ENCODE measurements at places on chromosomes 7 and 10.

- no peak for DNase-seq
These were observed 32.9 kb downstream of the HTRA1 start for GRCh38 chr10:122494173-122494820.

GRCh38 chr10:43215758-43216455, 51.0 kb downstream of the RASGEF1A start:
- DNase-seq = peak; percentile 3

DNA sequence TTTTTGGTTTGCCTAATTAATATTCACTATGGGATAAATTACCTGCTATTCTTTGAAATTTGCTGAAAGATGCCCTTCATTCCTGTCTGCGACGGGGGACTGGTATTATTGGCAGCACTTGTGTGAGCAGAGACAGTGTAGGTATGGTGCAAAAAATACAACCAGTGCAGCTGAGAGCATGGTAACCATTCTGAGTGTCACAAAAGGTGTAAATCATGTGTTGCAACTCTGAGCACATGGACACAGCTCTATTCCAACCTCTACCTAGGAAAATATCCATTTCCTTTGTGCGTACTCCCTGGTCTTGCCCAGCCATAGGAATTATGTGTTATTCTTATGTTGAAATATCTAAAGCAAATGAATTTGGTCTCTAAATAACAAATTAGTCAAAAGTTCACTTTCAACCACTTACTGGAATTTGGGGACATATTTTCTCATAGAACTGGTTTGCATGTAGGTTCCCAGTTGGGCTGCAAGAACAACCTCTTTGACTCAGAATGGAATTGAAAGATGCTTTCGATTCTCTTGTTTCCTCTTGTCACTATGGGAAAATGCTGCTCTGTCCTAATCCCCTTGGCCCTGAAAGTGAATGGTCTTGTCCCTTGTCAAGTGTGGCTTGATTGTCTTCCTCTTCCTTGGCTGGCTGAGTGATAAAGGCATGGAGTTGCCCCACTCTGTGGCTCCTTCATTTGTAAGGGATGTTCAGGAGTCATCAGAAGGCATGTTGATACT, 57.0 kb downstream of the CELF2 start:
- no peak for DNase-seq

DNA sequence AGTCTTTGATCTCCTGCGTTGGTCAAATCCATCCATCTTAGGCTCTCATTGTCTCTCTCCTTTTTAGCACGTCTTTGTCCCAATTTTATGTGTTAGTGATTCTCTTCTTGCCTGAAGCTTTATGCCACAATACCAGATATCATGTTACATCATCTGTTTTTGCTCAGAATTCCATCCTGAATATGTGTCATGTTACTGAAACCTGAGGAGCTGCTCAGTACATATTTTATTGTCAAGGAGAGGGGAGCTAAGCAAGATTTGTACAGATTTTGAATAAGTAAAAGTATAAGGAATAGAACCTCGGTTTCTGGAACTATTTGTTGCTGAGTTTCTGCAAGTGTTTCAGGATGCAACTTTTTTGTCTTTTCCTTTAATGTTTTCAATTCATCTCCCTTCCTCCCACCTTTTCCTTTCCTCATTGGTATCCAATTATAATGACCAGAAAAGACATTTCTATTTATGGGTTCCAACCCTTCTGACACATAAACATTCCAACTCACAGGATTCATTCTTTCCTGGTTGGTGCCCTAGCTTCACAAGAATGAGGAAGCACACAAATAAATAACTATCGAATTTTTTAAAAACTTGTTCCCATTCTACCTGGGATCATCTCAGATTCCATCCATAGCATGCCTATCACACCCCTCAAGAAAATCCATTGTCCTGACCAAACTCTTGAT, 291.8 kb downstream of the CRPPA start:
- DNase-seq = no peak

DNA sequence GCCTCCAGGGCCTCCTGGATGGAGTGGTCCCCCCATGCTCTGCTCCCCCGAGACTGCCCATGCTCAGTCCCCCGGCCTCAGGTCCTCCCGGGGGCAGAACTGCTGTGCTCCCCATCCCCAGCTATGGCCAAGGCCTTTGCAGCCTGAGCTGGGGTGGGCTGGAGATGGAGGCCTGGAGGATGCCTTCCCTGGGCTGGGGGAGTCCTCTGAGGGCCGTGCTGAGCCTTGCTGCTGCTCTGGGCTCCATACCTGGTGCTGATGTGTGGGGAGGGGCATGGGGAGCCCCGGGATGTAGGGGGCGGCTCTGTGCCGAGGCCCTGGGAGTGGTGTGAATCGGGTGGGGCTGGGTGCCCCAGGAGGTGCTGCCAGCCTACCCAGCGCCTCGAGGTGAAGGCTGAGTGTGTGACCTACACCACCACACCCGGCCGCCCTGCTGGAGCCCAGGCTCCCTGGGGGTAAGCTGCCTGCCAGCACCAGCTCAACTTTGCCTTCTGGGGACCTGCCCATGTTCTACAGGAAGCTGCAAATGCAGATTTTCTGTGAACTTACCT, 109.5 kb downstream of the UNCX start:
- DNase-seq = no peak

GRCh38 chr10:76133597-76134255, 702.3 kb downstream of the LRMDA start:
- no peak for DNase-seq

GRCh38 chr10:117001144-117001543, 3.8 kb downstream of the SHTN1 start:
- no peak for DNase-seq

- no peak for DNase-seq
These were observed 55.1 kb downstream of the CYCS start for GRCh38 chr7:25069900-25070443.

GRCh38 chr10:76553263-76554032, 1084.2 kb downstream of the KCNMA1 start:
- DNase-seq = peak; percentile 25

GRCh38 chr7:55965100-55965470, 700 bp downstream of the NIPSNAP2 start:
- no peak for DNase-seq

- no peak for DNase-seq
These were observed 15.1 kb downstream of the UPF2 start for GRCh38 chr10:12027539-12027938.

DNA sequence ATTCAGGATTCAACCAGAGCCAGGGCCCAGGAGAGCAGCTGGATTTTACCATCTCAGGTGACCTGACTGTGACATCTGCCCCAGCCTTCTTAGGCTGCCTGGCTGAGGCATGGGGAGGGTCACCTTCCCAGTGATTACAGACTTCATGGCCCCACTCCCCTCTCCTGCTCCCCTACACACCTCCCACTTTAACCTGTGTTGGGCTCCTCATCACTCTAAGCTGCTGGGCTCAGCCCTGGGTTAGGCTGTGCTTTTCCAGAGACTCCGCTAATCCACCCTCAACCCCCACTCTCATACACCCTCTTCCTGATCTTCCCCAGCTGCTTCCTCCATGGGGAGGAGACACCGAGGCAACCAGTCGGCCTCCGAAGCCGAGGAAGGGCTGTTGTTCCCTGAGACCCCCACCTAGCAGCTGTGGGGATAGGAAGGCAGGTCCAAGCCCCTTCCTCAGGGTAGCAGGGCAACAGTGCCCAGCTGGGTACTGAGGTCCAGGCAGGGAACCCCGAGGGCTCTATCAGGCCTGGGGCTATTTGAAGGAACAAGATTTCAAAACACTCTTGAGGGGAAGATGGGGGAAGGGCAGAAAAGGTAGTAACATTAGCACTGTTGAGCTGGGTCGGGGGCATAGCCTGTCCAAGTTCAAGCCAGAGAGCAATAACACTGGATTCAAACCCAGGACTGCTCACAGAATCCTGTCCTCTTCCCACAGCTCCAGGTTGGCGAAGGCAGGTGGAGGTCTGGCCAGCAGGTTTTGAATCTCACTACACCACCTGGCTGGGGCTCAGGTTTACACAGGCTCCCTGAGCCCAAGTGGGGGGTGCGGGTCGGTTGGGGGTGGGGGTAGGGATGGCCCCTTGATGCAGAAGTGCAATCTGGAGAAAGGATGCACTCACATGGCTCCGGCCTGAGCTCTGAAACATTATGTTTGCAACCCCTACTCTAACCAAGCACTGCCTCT, 1.8 kb downstream of the IMPDH1 start:
- no peak for DNase-seq

- no peak for DNase-seq
These were observed 12.2 kb upstream of the CHST15 start for GRCh38 chr10:124105594-124105993.

Data from right cardiac atrium (tissue), 5 donors.